ENCODE measurements at places on chromosomes 3 and 15. TPM values are rescaled to one million over a fixed set of nuclear protein-coding genes. Genes with fewer than 3 reads are reported as not detected.

The LRRC2 gene
- total RNA-seq = 2.4 TPM

The SAMD7 gene
- total RNA-seq = not detected

The GOLGA6D gene
- not detected for total RNA-seq

GRCh38 chr3:184610245-184610871 is 48.8 kb downstream of the EPHB3 start:
- DNase-seq = no peak

DNA sequence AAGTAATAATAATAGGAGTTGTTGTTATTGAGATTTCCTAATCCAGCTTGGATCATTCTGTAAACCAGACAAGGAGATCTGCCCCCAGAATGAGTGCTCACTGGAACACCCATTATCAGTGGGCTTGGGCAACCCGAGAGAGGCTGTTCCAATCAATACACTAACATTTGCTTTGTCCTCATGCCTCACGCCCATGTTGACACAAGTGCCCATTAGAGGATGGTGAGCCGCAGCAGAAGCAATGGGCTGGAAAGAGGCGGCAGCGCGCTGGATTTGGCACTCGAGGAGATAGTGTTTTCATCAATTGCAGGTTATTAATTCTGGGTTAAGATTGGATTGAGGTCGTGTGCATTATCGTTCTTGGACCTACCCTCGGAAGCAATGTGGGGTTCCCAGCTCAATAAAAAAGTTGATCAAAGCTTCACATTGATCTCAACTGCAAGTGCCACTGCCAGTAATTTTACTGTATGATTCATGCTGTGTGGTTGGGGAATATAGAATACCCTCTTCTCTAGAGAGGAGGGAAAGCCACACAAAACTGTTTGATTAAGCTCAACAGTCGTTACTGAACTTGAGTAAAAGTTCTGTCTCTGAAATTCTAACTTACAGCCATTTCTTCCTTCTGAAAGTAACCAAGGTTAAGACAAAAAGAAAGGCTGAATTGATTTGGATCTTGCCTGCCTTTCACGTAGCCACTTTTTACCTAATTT is 15.7 kb downstream of the LYZL4 start:
- no peak for DNase-seq

DNA sequence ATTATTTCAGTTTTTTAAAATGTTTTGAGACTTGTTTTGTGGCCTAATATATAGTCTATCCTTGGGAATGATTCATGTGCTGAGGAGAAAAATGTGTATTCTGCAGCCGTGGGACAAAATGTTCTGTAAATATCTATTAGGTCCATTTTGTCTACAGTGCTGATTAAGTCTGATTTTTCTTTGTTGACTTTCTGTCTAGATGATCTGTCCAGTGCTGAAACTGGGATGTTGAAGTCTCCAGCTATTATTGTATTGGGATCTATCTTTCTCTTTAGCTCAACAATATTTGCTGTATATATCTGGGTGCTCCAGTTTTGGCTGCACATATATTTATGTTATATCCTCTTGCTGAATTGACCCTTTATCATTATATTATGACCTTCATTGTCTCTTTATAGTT is 85.2 kb downstream of the UBE2E2 start:
- no peak for DNase-seq

DNA sequence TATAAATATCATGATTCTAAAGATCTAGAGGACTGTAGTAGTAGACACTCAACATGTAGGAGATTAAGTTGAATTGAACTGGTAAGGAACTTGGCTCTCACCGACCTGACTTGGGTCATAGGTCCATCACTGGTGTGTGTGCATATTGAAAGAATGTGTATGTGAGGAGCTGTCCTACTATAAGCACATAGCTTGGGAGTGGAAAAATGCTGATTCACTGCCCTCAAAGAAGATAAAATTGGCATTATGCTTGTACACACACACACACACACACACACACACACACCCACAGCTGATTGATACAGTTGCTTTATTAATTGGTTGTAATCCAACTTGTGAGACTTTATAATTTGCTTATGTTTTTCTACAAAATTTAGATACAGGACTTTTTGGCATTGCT is 411.0 kb upstream of the NR2F2 start:
- no peak for DNase-seq

DNA sequence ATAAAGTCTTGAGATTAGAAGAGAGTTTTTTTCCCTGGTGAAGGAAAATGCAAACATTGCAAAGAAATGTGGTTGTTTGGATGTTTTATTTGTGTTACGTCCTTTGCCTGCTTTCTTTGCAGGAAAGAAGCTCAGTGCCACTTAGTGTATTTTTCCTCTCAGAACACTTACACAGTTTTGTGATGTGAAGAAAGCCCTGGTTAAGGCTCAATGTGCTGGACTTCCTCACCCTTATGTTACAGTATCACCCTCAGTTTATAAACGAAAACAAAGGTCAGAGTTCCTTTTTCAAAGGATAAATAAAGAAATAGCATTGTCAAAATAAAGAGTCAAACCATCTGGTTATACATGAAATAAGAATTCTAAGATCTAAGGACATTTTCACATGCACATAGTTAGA is 45.9 kb downstream of the RNF13 start:
- no peak for DNase-seq

DNA sequence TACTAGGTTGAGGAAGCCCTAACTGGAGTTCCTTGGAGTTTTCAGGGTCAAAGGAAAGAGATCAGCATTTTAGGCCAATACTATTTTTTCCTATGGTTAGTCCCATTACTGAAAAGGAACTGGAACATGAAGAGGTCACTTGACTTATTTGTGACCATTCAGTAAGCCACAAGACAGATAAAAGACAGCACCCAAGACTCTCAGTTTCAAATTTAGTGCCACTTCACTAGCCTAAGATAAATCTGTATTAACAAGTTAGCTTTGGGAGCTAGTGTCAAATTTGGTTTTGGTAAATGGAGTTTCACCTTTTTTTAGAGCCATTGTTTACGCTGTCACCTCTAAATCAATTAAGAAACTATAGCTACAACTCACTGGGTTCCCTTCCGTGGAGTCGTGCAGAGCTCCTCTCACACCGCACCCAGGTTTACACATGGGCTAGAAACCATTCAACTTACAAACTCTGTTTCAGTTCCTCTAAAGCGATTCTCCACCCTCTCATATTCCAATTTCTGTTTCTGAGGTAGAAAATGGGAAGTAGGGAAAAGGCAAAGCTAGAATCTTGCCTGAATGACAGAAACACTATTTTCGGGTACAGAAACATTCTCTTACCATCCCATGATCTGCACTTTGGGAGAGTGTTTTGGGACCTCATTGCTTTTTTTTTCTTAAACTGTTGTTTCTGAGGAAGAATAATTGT is 14.4 kb downstream of the CCDC32 start:
- no peak for DNase-seq

GRCh38 chr3:23968463-23969184 is 23.5 kb downstream of the NR1D2 start:
- no peak for DNase-seq

DNA sequence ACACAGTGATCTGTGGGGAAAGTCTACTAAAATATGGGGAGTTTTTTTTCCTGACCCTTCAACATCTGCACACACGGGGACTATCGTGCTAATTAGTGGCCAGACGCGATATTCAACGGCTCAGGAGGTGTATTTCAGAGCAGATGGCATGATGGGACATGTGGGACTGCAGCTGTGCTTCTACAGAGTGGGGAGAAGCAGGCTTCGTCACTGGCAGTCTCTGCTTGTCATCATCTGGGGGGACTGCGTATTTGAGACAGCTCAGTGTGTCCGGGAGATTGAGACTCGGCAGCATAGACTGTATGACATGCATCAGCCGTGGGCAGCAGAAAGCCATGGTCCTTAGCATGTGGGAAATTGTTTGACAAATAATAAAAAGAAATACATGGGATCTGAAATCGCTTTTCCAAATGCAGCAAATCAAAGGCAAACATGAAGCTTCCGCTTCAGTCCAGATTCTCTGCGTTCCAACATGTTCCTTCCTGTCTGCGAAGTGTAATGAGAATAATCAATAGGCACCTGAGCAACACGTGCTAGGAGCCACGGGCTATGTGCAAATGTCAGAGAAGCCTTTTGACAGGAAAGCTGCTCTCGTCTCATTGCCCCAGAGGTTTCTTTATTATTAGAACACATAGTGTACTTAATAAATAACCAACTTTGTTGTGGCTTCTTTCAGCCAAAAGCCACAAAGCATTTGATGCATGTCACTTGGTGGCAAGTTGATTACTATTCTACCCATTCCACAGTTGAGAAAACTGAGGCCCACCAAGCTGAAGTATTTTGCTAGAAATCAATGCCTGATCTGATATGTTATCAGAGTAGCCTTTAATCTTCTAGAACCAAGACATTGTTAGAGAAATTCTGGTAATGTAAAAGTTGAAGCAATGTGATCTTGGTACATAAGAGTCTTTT is 276.3 kb downstream of the RYR3 start:
- no peak for DNase-seq

DNA sequence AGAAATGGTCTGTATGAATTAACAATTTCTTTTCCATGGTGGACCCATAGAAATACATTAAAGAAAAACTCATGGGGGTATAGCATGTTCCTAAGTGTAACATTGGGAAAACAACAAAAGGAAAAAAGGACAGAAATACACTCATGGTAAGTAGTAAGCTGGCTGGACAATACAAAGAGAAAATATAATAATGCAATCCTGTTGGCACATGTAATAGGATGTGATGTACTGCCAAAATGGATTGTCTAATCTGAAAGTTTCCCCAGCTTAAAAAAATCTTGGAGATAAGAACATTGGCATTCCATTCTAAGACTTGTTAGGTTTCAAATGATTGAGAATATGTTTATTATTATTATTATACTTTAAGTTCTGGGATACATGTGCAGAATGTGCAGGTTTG is 128.1 kb downstream of the MBNL1 start:
- DNase-seq = no peak

GRCh38 chr15:98904544-98904943 is 103.0 kb downstream of the PGPEP1L start:
- no peak for DNase-seq

DNA sequence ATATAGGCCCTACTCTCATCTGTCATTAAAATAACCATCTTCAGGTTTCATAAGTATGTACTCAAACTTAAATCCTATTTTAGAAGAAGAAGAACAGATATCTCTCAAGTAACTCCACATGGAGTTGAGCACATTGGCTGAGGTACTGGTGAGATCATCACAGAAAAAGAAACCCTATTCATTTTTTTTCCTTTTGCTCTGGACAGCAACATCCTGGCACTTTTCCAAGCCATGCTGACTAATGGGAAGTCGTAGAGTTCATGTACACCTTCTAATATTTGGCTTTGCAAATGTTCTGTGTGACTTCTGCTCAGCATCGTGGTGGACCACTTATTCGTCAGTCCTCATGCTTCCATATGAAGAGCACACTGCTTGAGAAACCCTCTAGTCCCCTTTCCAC is 336.0 kb upstream of the KCNH8 start:
- DNase-seq = no peak

- DNase-seq = no peak
Observed at GRCh38 chr3:56825567-56826438, 24.1 kb upstream of the ARHGEF3 start.

GRCh38 chr15:85834651-85835050 is 39.9 kb upstream of the KLHL25 start:
- no peak for DNase-seq

DNA sequence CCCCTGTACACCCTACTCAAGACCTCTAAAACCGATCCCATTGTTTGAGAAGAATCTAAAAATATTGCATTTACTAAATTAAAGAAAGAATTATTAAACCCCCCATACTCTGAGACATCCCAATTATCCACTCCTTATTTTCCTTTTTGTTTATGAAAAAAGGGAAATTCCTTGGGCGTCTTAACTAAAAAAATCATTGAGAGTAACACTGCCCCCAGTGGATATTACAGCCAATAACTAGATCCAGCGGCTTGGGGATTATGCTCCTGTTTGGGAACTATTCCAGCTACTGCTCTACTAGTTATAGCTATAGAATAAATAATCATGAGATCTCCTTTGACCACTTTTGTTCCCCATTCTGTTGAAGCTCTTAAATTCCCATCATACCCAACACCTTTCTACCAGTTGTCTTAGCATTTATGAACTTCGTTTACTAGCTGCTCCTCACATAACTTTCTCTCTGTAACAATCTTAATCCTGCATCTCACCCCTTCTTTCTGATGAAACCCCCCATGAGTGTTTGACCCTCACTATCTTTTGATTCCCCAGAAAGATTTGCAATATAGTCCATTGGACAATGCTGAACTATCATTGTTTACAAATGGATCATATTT is 12.7 kb upstream of the CFAP91 start:
- DNase-seq = no peak

- no peak for DNase-seq
Observed at GRCh38 chr15:71344316-71344715, 229.0 kb downstream of the THSD4 start.

GRCh38 chr15:100174159-100174903 is 167.4 kb downstream of the ADAMTS17 start:
- no peak for DNase-seq

GRCh38 chr3:140176526-140176925 is 241.5 kb downstream of the CLSTN2 start:
- no peak for DNase-seq

- DNase-seq = no peak
Observed at GRCh38 chr3:29870136-29870535, 589.3 kb downstream of the RBMS3 start.

DNA sequence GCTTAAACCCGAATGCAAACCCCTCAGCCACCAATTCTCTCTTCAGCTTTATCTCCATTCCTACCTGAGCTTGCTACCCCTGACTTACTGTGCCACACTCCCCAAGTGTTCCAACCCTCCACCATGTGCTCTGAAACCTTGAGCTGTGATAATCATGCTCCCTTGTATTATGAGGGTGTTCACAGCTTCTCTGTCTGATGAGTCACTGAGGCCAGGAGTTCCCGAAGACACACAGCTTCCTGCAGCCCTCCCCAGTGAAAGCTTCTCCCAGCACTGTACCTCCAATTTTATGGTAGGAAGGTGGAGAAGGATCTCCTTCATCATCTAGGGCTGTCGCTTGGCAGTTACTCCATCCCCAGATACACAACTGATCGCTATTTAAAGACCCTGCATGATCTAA is 24.9 kb downstream of the STAC start:
- no peak for DNase-seq

- no peak for DNase-seq
Observed at GRCh38 chr3:146777941-146778340, 172.8 kb upstream of the PLSCR5 start.

DNA sequence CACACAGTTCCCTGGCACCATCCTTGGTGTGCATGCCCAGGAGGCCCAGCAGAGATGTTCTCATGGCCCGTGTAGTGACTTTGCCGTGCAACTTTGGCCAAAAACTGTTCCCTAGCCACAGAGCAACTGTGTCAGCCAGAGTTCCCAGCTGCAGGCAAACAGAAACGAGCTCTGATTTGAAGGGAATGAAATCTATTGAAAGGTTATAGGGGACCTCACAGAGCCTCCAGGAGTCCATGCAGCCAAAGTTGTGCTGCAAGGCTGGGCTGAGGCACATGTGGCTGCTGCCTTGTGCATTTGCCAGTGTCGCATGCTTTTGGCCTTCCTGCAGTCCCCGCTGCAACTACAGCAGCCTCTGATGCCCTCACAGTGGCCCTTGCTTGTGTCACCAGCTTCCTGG is 70.5 kb downstream of the PLXNA1 start:
- DNase-seq = no peak

Measured in CD4-positive, CD25-positive, alpha-beta regulatory T cell (primary cell).